ENCODE measurements at places on chromosomes 5 and 9.

GRCh38 chr5:88183255-88183654 is 85.4 kb downstream of the TMEM161B start:
- H3K36me3 ChIP-seq = peaks cover 8% of the 10 kb centered on the region
- no peak overlapping the region for H3K27ac ChIP-seq
- H3K4me3 ChIP-seq = no peak overlapping the region
- H3K27me3 ChIP-seq = no peaks in the 10 kb centered on the region

GRCh38 chr5:132095424-132095972 is 21.9 kb downstream of the CSF2 start:
- H3K4me3 ChIP-seq = no peak overlapping the region
- no peak overlapping the region for H3K27ac ChIP-seq
- peaks cover 7% of the 10 kb centered on the region for H3K27me3 ChIP-seq
- no peaks in the 10 kb centered on the region for H3K4me1 ChIP-seq
- no peaks in the 10 kb centered on the region for H3K36me3 ChIP-seq

GRCh38 chr9:117116084-117116483 is 298.8 kb downstream of the ASTN2 start:
- no peak for DNase-seq
- no peak overlapping the region for H3K27ac ChIP-seq
- no peaks in the 10 kb centered on the region for H3K36me3 ChIP-seq
- H3K27me3 ChIP-seq = no peaks in the 10 kb centered on the region

DNA sequence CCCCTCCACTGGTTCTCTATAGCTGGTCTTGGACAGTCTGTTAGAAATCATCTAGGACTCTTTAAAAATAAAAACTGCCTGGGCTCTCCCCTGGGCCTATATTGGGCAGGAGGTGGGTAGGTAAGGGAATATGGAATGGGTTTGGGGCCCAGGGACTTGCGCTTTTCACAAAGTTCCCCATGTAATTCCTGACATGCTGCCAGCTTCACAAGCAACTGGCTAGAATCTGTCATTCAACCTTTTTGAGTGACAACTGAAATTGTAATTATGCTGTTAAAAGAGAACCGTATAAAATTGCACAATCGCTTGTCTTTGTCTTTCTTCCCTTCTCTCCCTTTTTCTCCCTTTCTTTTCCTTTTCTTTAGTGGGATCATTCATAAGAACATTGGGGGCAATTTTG is 603.1 kb downstream of the EBF1 start:
- H3K4me3 ChIP-seq = no peak overlapping the region
- DNase-seq = no peak
- peaks cover 12% of the 10 kb centered on the region for H3K4me1 ChIP-seq
- H3K36me3 ChIP-seq = no peaks in the 10 kb centered on the region

Measured in endothelial cell (in vitro differentiated cells).